ENCODE measurements at places on chromosomes 1 and 21. TPM values are rescaled to one million over a fixed set of nuclear protein-coding genes. Genes with fewer than 3 reads are reported as not detected.
A peak's percentile ranks its signal among the peaks of the same experiment; 100 is the strongest.

The RPE65 gene
- total RNA-seq: not detected

DNA sequence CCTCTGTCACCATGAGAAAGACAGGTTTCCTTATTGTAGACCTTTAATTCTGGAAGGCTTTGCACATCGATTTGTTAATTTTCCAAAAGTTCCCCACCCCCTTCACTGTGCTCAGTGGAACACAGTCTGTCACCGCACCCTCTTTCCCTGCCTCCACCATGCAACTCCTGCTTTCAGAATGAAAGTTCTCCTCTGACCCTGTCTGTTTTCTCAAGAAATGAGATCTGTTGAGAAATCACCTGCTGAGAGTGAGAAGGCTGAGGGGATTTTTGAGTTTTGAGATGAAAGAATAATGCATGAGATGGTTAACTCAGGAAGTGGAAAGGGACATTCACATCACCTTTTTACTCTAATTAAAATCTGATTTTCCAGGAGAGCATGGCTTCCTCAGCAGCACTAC is 99.6 kb downstream of the CYYR1 start:
- no peak for DNase-seq

- DNase-seq: no peak
These were observed 26.5 kb upstream of the PLXNA2 start for GRCh38 chr1:208270651-208271141.

DNA sequence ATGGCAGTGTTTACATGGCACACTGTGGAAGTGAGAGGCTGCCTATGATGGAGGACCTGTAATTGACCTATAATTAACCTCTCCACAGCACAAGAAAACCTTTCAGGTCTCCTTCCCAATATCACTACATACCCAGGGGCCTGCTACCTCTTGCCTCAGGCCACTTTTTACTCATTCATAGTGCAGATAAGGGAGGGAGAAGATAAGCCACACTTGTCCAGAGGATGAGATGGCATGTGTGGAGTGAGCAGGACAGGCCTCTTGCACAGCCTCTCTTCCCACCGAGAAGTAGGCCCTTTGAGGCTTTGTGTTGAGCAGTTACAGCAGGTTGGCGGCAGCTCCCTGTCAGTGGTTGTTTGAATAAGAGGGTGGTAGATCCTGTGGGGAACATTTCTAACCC is 31.1 kb upstream of the IKBKE start:
- DNase-seq: no peak

DNA sequence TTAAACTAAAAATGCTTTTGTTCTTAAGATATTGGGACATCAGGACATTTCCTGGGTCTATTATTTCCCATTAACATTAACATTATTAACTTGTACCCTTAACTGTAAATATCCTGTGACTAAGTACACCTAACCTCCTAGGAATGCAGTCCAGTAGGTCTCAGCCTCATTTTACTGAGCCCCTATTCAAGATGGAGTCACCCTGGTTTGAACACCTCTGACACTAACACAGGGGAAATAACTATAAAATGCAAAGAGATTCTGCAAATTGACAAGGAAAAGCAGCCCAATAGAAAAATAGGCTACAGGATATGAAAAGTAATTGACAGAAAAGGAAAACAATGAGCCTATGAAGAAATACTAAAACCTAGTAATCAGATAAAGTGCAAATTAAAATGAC is 11.6 kb upstream of the NCMAP start:
- no peak for DNase-seq

The UTS2 gene
- total RNA-seq: not detected

- DNase-seq: no peak
These were observed 12.3 kb downstream of the RNF223 start for GRCh38 chr1:1061682-1062345.

The RASSF5 gene
- total RNA-seq: 0.25 TPM

The ZYG11A gene
- total RNA-seq: 0.92 TPM

GRCh38 chr21:45825219-45825618 is 156.4 kb upstream of the COL6A1 start:
- no peak for DNase-seq

The C1QC gene
- total RNA-seq: not detected

GRCh38 chr1:24849672-24850295 is 80.3 kb downstream of the RUNX3 start:
- no peak for DNase-seq

- DNase-seq: no peak
These were observed 1.3 kb upstream of the SLC16A1 start for GRCh38 chr1:112957133-112957812.

DNA sequence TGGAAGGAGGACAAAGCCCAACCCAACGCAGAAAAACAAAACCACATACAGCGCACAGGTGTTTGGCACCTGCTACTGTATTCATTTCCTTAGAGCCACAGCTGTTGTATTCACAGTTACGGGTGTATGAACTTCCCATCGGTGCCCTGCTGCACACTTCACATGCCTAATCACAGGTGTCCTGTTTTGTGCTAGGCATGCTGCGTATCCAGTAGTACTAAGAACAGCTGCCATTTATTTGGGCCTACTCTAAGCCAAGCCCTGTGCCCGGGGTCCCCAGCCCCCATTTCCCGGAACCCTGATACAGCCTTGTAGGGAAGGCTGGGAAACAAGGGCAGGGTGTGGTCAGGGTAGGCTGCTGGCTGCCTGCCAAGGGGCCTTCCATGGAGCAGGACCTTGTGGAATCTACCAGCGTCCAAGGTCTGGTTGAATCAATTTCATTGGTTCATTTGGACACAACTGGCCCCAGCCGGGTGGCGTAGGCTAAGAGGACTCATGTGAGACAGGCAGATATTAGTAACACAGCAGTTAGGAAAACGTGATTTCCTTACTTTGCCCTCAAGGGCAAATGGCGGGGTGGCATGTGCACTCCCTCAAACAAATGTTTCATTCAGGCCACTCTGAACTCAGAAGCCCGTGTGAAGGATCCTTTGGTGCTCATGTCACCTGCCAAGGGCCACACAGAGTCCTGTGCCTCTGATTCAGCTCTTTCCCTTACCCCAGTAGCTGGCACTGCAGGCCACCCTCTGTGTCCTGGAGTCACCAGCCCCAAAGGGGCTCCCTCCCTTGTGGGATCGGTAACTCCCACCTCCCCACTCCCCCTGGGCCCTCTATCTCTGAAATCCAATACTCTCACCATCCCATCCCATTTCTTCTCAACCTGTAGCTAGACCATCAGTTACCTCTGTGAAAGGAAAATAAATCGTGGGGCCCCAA is 986 bp upstream of the RNF186 start:
- DNase-seq: no peak

- peak; percentile 15 for DNase-seq
These were observed at the start of gene FHAD1 for GRCh38 chr1:15246960-15247614. Gene FHAD1 (plus strand): TSS chr1:15247223. CDS start chr1:15251785, 4,562 bp downstream.

GRCh38 chr1:218219460-218219859 is 65.6 kb upstream of the RRP15 start:
- no peak for DNase-seq

GRCh38 chr1:19179597-19180264 is 30.3 kb downstream of the UBR4 start:
- no peak for DNase-seq

DNA sequence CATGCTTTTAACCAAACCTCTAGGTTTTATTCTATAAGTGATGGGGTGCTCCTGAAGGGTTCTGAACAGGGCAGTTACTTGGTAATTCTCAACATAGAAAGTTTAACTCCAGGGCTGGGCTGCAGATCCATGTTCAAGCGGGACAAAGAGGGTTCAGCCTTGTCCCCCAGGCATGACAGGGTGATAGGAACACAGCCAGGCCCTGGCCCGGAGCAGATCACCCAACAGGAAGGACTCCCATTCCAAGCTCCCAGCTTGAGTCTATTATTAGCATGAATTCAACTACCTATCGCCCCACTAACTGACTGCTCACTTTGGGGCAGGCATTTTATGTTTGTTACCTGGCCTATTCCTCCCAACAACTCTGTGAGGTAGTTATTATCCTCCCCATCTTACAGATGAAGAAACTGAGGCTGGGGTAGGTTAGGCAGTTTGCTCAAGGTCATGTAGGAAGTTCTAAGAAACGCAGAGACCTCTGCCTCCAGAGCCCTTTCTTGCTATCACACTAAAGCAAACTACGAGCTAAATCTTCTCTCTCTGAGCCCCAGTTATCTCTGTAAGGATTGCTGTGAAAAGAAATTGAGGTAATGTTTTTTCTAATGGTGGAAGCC is 14.5 kb downstream of the ASAP3 start:
- no peak for DNase-seq

The KRTAP10-10 gene
- total RNA-seq: not detected

The CNR2 gene
- not detected for total RNA-seq

DNA sequence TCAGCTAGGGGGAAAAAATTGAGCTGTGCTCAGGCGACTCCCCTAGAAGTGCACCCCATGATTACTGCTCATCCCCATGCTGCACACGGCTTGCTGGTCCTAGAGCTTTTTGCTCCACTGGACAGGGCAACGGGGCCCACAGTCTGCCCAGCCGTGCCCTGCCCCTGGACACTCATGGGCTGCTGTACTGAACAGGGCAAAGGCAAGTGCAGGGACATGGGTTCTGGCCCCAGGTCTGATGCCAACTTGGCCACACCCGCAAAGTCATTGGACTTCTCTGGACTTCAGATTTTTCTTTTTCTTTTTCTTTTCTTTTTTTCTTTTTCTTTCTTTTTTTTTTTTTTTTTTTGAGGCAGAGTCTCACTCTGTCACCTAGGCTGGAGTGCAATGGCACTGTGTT is 42.9 kb upstream of the TARBP1 start:
- DNase-seq: no peak

DNA sequence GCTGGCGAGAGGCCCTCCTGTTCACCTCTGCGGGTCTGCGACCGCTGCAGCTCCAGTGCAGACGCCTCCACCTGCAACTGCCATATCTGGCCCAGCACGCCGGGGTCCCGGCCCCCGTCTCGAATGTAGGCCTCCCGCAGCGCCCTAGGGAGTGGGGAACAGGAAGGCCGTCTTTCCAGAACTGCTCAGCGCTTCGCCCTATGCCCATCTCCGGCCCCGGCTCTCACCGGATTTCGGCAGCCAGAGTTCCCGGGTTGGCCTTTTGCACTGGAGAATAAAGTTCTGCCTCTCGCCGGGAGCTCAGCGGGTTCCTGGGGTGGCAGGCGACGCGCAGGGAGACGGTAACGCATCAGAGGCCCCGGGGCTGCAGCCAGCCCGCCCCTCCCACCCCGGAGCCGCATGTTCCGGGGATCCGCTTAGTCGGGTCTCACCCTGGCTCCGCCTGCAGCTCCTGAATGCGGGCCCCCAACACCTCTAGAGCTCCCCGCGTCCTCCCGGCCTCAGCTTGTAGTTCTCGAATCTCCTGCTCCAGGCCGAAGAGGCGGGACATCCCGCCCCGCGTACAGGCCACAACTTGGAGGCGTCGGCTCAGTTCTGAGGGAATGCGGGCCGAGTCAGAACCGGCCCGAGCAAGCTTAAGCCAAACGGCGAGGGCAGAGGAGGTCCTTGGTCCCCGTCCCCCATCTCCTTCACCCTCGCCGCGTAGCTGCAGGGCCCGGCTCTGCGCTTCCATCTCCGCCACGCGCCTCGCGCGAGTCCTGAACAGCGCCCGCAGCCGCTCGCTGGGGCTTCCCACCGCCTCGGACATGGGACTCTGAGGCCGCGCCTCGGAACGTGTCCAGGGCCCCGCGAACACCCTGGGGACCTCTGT is 1.1 kb downstream of the CCDC17 start:
- DNase-seq: no peak

GRCh38 chr21:18759267-18759666 is 355.7 kb upstream of the TMPRSS15 start:
- DNase-seq: no peak

DNA sequence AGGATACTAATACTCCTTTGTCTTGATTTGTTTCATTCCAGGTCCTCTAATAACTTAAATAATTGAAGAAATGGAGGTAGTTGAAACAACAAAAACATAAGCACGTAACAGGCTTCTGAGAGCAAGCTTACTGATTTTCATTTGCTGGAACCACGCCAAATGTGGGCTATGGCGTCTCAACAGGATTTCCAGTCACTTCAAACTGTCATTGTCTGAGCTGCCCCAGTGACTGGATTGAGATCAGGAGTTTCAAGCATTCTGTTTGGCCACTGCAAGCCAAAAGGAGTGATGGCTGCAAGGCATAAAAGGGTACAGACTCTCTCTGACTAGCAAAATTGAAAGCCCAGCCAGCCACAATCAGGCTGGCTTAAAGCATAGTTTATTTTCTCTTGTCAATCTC is 289.9 kb downstream of the DPYD start:
- peak; percentile 8 for DNase-seq

The OR2L8 gene
- not detected for total RNA-seq

The EDEM3 gene
- 90.3 TPM for total RNA-seq

The PLA2G4A gene
- 18.9 TPM for total RNA-seq

The CDKN2C gene
- total RNA-seq: 21.8 TPM

The PLEKHO1 gene
- 57.7 TPM for total RNA-seq

The AKR7A3 gene
- total RNA-seq: 0.11 TPM

The S100A7A gene
- total RNA-seq: not detected

GRCh38 chr1:228794173-228794572 is 58.9 kb downstream of the RHOU start:
- no peak for DNase-seq

The KCNA3 gene
- total RNA-seq: not detected

The GSTM4 gene
- total RNA-seq: 3.3 TPM

- DNase-seq: no peak
These were observed 39.5 kb downstream of the PDC start for GRCh38 chr1:186421446-186421845.

- no peak for DNase-seq
These were observed 8.0 kb downstream of the ACBD6 start for GRCh38 chr1:180494370-180494769.

The ACTL8 gene
- total RNA-seq: not detected

DNA sequence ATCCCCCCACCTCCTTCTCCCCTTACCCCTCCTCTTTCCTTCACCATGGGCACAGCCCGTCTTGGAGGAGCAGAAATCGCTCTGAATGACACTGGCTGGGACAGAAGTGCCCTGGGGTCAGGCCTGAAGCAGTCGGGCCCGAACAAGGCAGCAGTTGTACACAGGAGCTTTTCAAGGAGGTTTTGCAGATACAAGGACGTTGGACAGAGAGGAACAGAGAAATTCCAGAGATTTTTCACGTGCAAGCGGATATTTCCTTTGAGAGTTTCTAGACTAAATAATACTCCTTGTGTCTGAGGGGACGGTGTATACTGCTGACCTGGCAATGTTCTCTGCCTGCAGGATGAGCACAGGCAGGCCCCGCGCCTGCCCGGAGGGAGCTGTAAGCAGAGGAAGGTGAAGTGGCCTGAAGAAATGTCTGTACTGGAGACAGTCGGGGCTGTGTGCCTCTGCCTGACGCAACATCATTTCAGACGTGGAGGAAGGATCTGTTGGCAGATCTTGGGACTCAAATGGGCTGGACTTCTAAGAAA is 95.3 kb upstream of the SLC25A33 start:
- DNase-seq: no peak

- DNase-seq: no peak
These were observed 5.7 kb upstream of the TMEM240 start for GRCh38 chr1:1545946-1546737.
